ENCODE measurements at places on chromosomes 4 and X.
A peak's percentile ranks its signal among the peaks of the same experiment; 100 is the strongest.

DNA sequence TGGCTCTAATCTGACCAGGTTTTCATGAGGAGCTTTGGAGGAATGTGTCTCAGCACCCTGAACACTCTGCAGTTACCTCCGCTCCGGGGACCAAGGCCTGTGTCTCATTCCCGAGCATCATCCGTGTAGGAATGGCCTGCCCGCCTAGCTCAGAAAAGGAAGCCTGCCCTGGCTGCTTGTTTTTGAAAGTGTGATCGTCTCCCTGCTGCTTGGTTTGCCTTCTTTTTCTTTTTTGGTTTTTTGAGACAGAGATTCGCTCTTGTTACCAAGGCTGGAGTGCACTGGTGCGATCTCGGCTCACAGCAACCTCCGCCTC, 73.3 kb downstream of the CRLF2 start:
- no peak for DNase-seq

DNA sequence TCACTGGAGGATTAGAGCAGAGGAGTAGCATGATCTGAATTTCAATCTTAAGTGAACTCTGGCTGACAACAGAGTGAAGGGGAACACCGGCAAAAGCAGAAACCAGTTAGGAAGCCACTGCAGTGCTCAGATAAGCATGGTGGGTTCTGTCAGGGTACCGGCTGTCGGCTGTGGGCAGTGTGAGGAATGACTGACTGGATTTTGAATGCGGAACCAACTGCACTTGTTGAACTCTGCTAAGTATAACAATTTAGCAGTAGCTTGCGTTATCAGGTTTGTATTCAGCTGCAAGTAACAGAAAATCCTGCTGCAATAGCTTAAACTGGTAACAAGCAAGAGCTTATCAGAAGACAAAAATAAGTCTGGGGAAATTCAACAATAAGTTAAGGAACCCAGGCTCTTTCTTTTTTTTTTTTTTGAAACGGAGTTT, 5.2 kb downstream of the HTT start:
- no peak for DNase-seq

- no peak for DNase-seq
These were observed 388.3 kb downstream of the ADAM29 start for GRCh38 chr4:175306436-175306835.

GRCh38 chr4:139256349-139256748, 23.7 kb downstream of the MGARP start:
- DNase-seq = no peak

- no peak for DNase-seq
These were observed 7.6 kb downstream of the KLF3 start for GRCh38 chr4:38671592-38671940.

- DNase-seq = no peak
These were observed 39.4 kb downstream of the PPM1K start for GRCh38 chr4:88244816-88245579.

DNA sequence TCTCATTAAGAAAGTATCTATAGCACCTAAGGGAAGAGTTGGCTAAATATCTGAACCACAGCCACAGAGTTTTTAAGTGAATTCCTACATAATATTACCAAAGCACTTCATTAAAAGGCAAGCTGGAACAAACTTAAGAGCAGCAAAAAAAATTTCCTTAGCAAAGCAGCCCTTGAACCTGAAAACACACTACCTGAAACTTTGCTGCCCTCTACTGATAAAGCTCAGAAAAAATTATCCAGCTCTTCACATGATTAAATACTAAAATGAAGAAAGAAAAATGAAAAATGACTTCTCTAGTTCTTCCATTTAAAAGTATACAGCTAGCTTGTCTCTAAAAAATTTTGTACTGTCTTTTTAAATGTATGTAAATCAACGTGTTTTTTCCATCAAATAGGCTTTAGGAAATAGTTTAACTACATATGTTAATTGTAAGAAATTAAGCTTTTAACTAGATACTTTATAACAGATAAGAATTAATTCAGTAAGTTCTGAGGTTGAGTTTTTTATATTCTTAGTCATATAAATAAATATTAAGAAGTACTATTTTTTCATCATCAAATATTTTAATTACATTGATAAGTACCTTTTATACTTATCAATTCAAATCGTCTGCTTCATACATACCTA, 156.1 kb downstream of the STPG2 start:
- peak; percentile 10 for DNase-seq

GRCh38 chr4:69642961-69643360, 3.5 kb upstream of the UGT2A2 start:
- no peak for DNase-seq

- no peak for DNase-seq
These were observed 206.2 kb downstream of the KCNIP4 start for GRCh38 chr4:21742326-21742725.

DNA sequence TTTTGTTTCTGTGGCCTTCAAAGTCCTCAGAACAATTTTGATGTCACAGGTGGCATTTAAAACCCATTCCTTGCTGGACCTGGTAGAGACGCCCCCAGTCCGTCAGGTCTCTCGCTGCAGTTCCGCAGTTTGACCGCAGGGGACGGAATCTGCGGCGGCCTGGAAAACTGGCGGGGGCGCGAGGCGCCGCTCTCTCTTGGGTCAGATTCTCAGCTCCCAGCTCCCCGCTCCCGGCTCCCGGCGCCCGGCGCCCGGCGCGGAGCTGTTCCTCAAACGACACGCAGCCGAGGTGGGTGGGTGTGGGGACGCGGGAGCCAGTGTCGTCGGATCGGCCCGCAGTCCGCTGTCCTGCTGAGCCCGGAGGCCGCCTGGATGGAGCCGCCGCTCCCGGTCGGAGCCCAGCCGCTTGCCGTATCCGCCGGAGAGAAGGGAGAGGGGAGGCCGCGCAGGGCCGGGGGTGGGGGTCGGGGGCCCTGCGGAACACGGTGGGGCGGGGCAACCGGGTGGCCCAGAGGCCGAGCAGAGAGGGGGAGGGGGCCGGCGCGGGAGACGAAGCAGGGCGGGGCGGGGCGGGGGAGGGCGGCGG, at the start of gene OCRL:
TSS of gene OCRL (plus strand) at position 192 of the 586 bp plus-strand sequence. CDS start at position 373, 181 bp downstream.
- DNase-seq = no peak

DNA sequence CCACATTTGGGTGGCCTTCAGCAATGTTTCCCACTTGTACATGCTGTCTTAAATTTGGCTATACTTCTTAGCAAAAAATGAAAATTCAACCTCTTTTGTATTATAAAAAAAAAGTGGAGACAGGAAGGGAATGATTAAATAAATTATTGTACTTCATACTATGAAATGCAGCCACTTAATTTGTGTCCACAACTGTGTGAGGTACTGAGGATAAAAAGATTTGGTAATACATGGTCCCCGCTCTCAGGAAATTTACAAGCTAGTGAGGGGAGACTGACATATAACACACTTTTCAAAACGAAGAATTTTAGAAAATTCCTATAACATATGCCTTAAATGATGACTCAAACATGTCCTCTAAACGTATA, 105.0 kb downstream of the HNRNPD start:
- DNase-seq = no peak

DNA sequence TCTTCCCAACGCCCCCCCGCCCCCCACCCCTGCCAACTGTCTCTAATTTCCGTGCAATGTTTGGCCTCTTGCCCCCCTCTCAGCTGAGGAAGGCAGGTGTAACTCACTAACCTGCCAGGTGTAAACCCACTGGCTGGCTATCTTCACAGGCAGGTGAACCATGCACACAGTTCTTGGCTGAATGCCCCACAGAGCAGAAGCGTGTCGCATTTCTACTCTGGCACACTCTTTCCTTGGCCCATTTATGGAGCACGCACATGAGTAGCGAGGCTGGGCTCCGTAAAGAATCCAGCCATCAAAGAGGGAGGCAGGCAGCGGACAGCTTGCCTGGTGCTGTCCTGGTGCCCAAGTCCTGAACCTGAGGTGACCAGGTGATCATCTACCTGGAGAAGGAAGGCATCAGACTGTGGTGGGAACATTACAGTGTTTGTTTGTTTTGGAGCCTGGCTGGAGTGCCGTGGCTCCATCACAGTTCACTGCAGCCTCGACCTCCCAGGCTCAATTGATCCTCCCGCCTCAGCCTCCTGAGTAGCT, 39.2 kb upstream of the CRMP1 start:
- DNase-seq = no peak

DNA sequence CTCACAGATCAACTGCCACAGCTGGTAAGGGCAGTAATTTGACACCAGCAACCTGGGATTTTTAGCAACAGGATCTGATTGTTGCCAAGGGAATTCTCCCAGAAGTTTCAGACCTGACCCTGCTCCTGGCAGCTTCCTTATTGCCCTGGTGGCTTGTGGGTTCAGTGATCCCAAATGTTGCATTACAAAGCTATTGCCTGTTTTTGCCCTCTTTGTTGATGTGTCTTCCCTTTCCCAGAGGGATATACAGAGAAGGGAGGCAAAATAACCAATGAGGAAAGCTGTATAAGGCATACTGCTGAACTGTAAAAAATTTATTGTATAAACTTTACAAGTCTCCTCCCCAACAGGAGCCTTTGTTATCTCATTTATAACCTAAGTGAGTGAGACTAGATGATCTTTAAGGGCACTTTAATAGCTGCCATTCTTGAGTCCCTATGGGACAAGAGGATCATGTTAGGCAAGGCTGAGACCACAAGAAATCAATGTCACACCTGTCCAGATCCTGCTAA, 22.2 kb downstream of the VSIG4 start:
- no peak for DNase-seq

- no peak for DNase-seq
These were observed 24.8 kb downstream of the ZFYVE28 start for GRCh38 chr4:2393353-2394270.

DNA sequence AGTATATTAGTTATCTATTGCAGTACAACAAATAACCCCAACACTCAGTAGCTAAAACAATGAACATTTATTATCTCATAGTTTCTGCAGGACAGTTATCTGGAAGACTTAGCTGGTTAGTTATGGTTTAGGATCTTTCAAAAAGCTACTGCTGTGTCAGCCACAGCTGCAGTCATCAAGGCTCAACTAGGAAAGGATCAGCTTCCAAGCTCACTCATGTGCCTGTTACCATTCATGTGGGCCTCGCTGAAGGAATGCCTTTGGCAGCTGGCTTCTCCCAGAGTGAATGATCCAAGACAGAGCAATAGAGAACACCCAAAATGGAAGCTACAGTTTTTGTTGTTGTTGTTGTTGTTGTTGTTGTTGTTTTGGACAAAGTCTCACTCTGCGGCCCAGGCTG, 13.5 kb upstream of the PRSS48 start:
- no peak for DNase-seq

DNA sequence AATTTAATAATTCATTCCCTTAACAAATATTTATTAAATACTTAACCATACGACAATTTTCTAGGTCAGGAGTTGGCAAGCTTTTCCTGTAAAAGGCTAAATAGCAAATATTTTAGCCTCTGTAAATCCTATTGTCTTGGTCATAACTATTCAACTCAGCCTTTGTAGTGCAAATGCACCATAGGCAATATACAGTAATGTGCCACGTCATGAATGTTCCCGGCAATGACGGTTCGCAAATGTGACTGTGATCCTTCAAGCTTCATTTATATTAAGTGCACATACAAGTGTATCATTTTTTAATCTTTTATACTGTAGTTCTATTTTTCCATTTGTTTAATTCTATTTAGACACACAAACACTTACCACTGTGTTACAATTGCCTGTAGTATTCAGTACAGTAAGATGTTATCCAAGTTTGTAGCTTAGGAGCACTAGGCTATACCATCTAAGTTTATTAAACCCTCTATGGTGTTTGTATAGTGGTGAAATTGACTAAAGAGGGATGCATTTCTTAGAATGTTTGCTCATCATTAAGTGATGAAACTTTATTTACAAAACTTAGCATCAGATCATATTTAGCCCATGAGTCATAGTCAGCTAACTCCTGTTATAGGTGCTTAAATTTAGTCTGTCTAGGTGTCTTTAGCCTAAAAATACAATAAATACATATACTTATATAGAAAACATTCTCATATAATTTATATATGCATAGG, 553.6 kb downstream of the STPG2 start:
- DNase-seq = no peak

GRCh38 chrX:826448-826847, 195.9 kb downstream of the SHOX start:
- no peak for DNase-seq

DNA sequence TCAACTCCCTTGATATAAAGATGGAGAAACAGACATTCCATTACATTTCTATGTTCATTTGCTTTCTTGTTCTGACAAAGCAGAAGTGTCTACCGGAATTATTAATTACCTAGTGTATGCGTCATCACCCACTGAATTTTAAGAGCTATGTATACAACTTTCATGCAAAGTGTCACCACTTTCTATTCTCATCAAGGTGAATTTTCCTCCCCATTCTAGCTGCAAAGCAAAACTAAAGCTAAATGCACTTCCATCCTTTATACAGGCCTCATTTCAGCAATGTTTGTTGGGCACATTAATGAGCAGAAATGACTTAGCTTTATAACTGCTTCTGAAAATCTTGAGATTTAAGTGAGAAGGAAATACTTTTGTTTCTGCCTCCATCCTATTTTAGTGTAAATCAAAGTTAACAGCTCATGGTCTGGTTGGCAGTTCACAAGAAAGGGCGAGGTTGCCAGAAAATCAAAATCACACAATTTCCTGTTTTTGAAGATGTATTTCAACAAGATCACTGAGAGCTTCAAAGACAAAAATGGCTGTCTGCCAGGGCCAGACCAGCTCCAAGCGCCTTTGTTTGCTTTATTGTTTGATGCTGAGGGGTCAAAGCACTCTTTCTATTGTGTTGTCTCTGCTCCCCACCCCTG, 7.2 kb upstream of the FAM9C start:
- DNase-seq = no peak

GRCh38 chrX:41118156-41118555, 32.9 kb downstream of the USP9X start:
- DNase-seq = no peak

- peak; percentile 52 for DNase-seq
These were observed 149.3 kb upstream of the SLC4A4 start for GRCh38 chr4:71189471-71189870.

GRCh38 chr4:145557720-145558119, 61.5 kb upstream of the MMAA start:
- DNase-seq = no peak

DNA sequence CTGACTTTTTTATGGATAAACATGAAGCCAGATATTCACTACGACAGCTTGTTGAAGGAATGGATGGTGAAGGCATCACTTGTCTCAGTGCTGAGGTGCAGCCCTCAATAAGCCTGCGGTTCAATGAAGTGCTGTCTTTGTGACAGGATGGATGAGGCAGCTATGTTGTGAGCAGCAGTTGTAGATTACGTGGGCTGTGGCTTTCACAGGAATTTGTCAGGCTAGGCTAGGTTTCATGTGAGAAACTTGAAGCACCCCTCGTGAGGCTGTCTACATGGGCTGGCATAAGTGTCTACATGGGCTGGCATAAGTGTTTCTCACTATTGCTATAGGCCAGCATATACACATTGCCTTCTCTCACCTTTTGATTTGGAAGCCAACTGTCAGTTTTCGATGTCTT, 1050.0 kb downstream of the ADGRL3 start:
- no peak for DNase-seq

- DNase-seq = no peak
These were observed 4.2 kb downstream of the SLC30A9 start for GRCh38 chr4:41994461-41994985.
